Activated T-cell treated with anti-CD3 and anti-CD28 coated beads, Interleukin-2, amount 50 U/mL, for 4 hours (primary cell): ENCODE measurements at places on chromosomes 4 and X. TPM values are rescaled to one million over a fixed set of nuclear protein-coding genes. Genes with fewer than 3 reads are reported as not detected.

Gene GAGE12H
- not detected for total RNA-seq

- no peak for DNase-seq
These were observed 52.9 kb downstream of the NSG1 start for GRCh38 chr4:4439782-4440181.

DNA sequence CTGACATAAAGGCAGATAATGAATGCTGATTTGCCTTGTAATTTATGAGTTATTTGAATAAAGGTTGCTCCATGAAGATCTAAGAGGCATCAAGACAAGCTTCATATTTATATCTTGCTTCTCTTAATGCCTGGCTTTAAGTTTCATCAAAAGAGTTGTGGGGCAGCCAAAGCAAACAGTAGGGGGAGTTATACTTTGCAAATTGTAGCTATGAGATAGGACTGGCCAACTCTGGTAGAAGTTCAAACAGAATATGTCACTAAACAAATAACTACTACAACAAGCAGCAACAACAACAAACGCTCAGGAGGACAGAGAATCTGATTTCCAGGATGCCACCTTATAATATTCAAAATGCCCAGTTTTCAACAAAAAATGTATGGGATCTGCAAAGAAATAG lies 69.1 kb upstream of the PLAC1 start:
- no peak for DNase-seq

- DNase-seq: no peak
These were observed 293.3 kb upstream of the TBX22 start for GRCh38 chrX:79721234-79721633.

GRCh38 chr4:56086561-56086960 lies 137.8 kb downstream of the CEP135 start:
- no peak for DNase-seq

Gene WDFY3
- total RNA-seq: 0.30 TPM

GRCh38 chr4:85569730-85570299 lies 94.9 kb downstream of the ARHGAP24 start:
- DNase-seq: no peak

GRCh38 chr4:10180603-10180926 lies 64.0 kb upstream of the WDR1 start:
- no peak for DNase-seq

GRCh38 chr4:101954975-101955678 lies 164.6 kb downstream of the BANK1 start:
- no peak for DNase-seq

Gene FGF5
- total RNA-seq: not detected

GRCh38 chr4:128286474-128287058 lies 1.0 kb downstream of the PGRMC2 start:
- no peak for DNase-seq

- no peak for DNase-seq
These were observed 487.1 kb downstream of the STPG2 start for GRCh38 chr4:97656044-97656720.

DNA sequence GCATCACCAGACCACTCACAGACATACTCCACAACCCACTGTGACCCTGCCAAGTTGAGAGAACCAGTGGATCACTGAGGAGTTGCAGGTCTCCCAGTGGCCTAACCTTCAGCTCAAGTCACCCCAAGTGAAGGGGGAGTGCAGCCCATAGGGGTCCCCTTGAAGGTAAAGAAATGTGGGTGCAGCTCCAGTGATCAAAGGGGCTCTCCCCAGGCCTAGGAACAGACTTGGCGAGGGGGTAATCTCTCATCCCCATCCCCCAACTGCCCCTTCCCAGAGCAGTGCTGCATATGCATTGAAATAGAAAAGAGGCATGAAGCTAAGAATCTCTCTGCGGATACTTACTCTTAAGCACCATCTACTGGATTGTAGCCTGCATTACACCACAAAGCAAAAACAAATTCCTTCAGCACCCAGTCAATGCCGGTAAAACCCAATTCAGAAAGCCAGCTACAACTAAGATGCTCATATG lies 27.0 kb downstream of the MAGEE1 start:
- no peak for DNase-seq

DNA sequence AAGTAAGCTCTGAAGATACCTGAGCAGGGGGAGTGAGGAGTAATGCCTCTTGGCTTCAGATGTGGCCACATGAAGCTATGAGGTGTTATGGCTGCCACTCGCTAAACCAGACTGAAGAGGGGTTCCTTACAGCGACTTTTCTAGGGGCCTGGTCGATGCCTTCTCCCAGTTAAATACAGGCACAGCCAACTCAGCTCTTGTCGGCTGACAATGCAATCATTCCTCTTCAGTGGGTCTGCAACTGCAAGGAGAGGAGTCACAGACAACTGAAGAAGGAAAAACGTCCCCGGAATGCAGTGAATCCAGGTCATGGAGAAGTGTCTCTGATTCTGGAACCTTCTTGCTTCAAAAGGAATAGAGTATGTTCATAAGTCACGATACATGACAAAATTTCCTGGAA lies 106.4 kb downstream of the RNF150 start:
- DNase-seq: no peak

Gene MAGEA10
- total RNA-seq: not detected
